Tibial artery (tissue), 4 donors: ENCODE measurements at places on chromosomes 7 and 10.

DNA sequence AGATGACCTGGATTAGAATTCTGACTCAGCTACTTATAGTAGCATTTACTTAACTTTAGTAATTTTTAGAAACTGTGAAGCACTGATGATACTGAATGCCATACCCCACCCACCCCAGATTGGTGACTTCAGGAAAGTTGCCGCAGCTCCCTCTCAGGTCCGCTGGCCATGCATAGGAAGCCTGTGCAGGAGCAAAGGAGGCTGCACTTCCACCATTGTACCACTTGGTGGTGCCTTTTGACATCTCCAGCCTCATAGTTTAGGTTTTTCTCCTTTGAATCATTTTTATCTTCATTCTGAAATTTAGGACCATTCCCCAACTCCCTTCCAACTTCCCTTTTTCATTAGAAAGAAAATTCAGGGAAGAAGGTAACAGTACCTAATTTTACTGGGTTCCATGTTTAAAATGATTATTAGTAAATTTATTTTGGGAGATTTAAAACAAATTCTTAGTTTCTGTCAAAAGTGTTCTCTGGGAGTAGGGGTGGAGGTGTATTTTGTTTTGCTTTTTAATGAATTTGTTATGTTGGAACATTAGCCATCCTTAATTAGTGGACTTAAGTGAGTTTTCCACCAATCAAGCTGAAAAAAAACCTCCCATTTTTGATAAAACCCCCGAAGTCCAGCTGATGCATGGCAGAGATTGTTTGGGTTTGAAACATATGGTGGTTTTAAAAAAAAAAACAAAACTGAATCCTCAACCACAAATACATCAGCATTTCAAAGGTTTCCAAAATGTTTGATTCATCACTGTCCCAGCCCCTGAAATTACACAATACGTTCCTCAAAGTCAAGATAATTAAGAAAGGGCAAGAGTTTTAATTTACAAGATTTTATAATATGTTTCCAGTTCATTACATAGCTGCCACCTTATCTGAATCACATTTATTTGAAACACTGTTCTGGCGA lies 109.6 kb downstream of the WNT2 start:
- no peaks in the 10 kb centered on the region for H3K27me3 ChIP-seq
- H3K4me1 ChIP-seq = no peaks in the 10 kb centered on the region
- DNase-seq = peak; percentile 57
- no peak overlapping the region for H3K27ac ChIP-seq
- peaks cover 17% of the 10 kb centered on the region for H3K36me3 ChIP-seq

DNA sequence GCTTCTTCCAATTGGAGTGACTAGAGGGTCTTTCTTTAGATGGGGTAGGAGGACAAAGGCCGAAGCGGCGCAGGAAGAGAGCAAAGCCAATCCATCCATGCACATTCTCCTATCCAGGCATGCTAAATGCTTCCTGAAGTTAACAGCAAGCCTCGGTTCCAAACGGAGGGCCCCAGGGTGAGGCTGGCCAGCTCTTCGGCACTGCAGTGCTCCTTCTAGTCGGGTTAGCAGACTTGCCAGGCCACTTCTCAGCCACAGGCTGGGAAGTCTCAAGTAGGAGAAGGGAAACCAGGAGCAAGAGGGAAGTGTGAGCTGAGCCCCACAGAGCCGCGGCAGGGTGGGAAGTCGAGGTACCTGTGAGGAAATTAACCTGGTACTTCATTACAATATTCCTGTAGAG lies 253.8 kb upstream of the INHBA start:
- H3K27me3 ChIP-seq = no peaks in the 10 kb centered on the region
- no peaks in the 10 kb centered on the region for H3K36me3 ChIP-seq
- no peak for DNase-seq
- peaks cover 28% of the 10 kb centered on the region for H3K4me1 ChIP-seq
- no peak overlapping the region for H3K4me3 ChIP-seq

DNA sequence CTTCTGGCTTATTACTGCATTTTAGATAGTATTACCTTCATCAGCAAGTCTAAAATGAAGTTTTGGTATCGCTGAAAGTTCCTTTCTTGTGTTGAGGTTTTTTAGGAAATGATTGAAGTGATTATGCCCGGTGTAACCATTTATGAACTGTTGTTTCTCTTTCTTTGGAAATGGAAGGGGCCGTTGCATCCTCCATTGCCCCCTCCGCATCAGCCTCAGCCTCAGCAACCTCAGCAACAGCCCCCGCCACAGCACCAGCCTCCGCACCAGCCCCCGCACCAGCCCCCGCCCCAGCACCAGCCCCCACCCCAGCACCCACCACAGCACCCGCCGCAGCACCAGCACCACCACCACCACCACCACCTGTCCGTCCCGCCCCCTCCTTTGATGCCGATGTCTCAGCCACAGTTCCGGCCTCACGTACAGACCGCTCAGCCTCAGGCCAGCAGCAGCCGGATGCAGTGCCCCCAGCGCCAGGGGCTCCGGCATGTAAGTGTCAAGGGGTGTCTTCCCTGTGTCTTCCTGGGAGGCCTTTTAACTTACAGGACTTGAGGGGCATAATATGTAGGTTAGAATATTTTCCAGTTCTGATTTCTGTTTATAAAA lies 72.6 kb downstream of the SHH start:
- H3K27ac ChIP-seq = no peak overlapping the region
- H3K4me1 ChIP-seq = no peaks in the 10 kb centered on the region
- peaks cover 59% of the 10 kb centered on the region for H3K36me3 ChIP-seq
- H3K27me3 ChIP-seq = no peaks in the 10 kb centered on the region
- no peak overlapping the region for H3K4me3 ChIP-seq

GRCh38 chr10:30834651-30835050 lies 197.0 kb downstream of the ZNF438 start:
- no peak for DNase-seq
- H3K27ac ChIP-seq = no peak overlapping the region
- H3K27me3 ChIP-seq = no peaks in the 10 kb centered on the region

DNA sequence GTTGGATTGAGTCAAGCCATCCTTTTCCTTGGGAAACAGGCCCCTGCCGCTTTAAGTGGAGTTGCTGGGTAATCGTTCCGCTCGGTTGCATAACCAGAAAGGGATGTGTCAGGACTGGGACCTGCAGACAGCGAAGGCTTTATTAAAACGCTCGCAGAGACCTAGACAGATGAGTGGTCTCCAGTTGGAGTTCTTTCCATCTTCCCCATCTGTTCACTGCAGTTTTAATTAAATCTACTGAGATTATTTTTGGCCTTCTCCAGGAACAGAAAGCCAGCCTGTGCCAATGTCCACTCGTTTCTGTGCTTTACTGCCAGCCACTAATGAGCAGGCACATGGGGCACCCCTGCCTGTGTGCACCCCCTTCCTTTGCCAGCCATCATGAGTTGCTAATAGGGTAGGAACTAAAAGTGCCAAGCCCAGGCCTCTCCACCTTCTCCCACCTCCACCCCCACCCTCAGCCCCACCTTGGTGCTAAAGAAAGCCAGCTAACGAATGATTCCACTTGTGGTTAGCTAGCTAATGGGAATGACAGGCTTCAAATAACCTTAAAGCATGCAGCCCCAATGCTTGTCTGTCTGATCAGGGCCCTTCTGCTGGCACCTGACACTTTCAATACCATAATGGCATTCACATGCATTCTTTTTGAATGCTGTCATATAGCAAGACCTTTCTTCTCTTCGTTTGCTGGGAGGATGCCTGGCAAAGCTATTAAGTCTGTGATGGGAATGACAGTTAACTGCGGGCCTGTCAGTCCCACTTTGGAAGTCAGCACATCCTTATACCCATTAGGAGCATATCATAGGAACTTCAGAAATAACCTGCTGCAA lies 556.8 kb upstream of the GALNT17 start:
- no peaks in the 10 kb centered on the region for H3K36me3 ChIP-seq
- H3K4me1 ChIP-seq = no peaks in the 10 kb centered on the region
- no peaks in the 10 kb centered on the region for H3K27me3 ChIP-seq
- H3K27ac ChIP-seq = no peak overlapping the region
- no peak for DNase-seq
- H3K4me3 ChIP-seq = no peak overlapping the region

- no peak for DNase-seq
- H3K4me1 ChIP-seq = peaks cover 53% of the 10 kb centered on the region
- no peaks in the 10 kb centered on the region for H3K27me3 ChIP-seq
- peaks cover 8% of the 10 kb centered on the region for H3K36me3 ChIP-seq
- no peak overlapping the region for H3K4me3 ChIP-seq
Observed at GRCh38 chr10:119350502-119351097, 143.2 kb downstream of the GRK5 start.

- H3K27me3 ChIP-seq = no peaks in the 10 kb centered on the region
- DNase-seq = no peak
- H3K4me3 ChIP-seq = no peak overlapping the region
- H3K27ac ChIP-seq = no peak overlapping the region
- H3K4me1 ChIP-seq = peaks cover 3% of the 10 kb centered on the region
- peaks cover 28% of the 10 kb centered on the region for H3K36me3 ChIP-seq
Observed at GRCh38 chr7:2437136-2437535, 33.7 kb downstream of the CHST12 start.

DNA sequence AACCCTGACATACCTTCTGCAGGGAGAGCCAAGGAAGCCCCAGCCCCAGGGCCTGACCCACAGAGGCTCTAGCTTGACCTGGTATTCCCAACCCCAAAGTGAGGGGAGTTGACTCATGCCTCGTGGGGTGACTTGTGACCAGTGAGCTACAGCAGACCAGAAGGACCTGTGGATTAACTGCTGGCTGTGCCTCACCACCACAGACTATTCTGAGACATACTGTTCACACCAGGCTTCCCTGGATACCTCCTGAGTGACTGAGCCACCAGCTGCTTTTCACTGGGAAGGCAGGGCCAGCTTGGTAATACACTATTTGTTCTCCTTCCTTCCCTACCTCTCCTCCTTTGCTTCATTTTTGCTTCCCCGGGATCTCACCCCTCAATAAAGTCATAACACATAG lies 7.3 kb downstream of the PLXNA4 start:
- H3K36me3 ChIP-seq = no peaks in the 10 kb centered on the region
- H3K4me3 ChIP-seq = no peak overlapping the region
- DNase-seq = no peak

- DNase-seq = no peak
- H3K4me3 ChIP-seq = no peak overlapping the region
- no peaks in the 10 kb centered on the region for H3K27me3 ChIP-seq
- H3K4me1 ChIP-seq = no peaks in the 10 kb centered on the region
- H3K36me3 ChIP-seq = no peaks in the 10 kb centered on the region
Observed at GRCh38 chr7:80612880-80613279, 25.6 kb upstream of the CD36 start.

- H3K36me3 ChIP-seq = no peaks in the 10 kb centered on the region
- no peaks in the 10 kb centered on the region for H3K27me3 ChIP-seq
- no peaks in the 10 kb centered on the region for H3K4me1 ChIP-seq
- H3K4me3 ChIP-seq = no peak overlapping the region
- no peak for DNase-seq
- H3K27ac ChIP-seq = no peak overlapping the region
Observed at GRCh38 chr10:60031183-60031582, 124.8 kb upstream of the CCDC6 start.

GRCh38 chr10:131891196-131891928 lies 9.4 kb upstream of the PPP2R2D start:
- no peak for DNase-seq
- no peaks in the 10 kb centered on the region for H3K4me1 ChIP-seq
- H3K27me3 ChIP-seq = peaks cover 50% of the 10 kb centered on the region
- H3K36me3 ChIP-seq = no peaks in the 10 kb centered on the region
- no peak overlapping the region for H3K27ac ChIP-seq
- H3K4me3 ChIP-seq = no peak overlapping the region

- H3K4me3 ChIP-seq = no peak overlapping the region
- H3K27ac ChIP-seq = no peak overlapping the region
- no peaks in the 10 kb centered on the region for H3K27me3 ChIP-seq
- no peak for DNase-seq
Observed at GRCh38 chr7:41205600-41205999, 497.3 kb downstream of the INHBA start.

- H3K4me3 ChIP-seq = no peak overlapping the region
- H3K27ac ChIP-seq = no peak overlapping the region
- H3K4me1 ChIP-seq = peaks cover 10% of the 10 kb centered on the region
- no peaks in the 10 kb centered on the region for H3K27me3 ChIP-seq
- no peak for DNase-seq
Observed at GRCh38 chr10:76774987-76775603, 862.5 kb downstream of the KCNMA1 start.

DNA sequence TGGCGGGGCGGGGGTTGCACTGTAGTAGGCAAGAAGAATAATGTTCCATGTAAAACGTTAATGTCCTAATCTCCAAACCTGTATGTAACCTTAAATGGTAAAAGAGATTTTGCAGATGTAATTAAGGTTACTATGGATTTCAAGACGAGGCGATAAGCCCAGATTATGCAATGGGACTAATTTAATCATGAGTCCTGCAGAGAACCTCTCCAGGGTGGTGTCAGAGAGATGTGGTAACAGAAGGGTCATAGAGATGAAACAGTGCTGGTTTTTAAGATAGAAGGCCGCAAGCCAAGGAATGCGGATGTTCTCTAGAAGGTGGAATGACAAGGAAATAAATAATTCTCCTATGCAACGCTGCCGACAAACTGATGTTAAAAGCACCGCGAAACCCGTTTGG lies 57.1 kb downstream of the UBE3C start:
- H3K36me3 ChIP-seq = peaks cover 44% of the 10 kb centered on the region
- H3K27me3 ChIP-seq = no peaks in the 10 kb centered on the region
- no peak for DNase-seq
- no peak overlapping the region for H3K27ac ChIP-seq

DNA sequence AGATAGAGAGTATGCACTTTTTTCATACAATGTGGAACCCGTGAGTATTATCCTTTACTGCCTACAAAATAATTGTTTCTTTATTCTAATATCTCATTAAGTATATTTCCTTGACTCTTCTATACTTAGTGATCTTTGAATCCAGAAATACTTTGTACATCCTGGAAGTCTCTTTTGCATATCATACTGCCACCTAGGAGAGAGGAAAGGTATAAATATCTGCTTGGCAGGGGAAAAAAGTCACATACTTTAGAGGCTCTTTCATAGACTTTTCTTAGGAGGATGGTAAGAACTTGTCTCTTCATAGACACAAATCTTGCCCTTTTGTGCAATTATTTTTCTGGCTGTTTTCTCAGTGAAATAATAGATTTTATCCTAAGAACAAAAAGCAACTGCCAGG lies 436.0 kb downstream of the PAXIP1 start:
- H3K4me3 ChIP-seq = no peak overlapping the region
- no peak overlapping the region for H3K27ac ChIP-seq
- no peaks in the 10 kb centered on the region for H3K27me3 ChIP-seq
- H3K4me1 ChIP-seq = no peaks in the 10 kb centered on the region

DNA sequence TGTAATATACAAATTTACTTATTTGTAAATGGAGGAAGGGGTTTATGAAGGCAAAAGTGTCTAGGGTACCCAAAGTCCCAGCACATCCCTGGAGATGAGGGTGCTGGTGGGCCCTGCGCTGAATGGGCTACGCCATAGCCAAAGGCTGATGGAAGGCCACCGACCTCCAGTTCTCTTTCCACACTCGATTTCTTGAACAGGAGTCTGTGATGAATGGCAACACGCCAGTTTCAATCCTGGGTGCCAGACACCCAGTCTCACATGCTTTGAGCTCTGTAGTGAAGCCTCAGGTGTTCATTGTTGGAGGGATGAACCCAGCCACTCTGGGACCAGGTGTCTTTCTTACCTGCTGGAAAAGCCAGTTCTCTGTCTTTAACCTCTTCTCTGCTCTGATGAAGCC lies 752 bp downstream of the LRMDA start:
- H3K4me3 ChIP-seq = peak overlapping the region; percentile 67
- H3K27ac ChIP-seq = no peak overlapping the region
- no peaks in the 10 kb centered on the region for H3K27me3 ChIP-seq
- H3K4me1 ChIP-seq = peaks cover 19% of the 10 kb centered on the region
- no peak for DNase-seq
- no peaks in the 10 kb centered on the region for H3K36me3 ChIP-seq
